ENCODE measurements at places on chromosomes 2 and 18. TPM values are rescaled to one million over a fixed set of nuclear protein-coding genes. Genes with fewer than 3 reads are reported as not detected.
A peak's percentile ranks its signal among the peaks of the same experiment; 100 is the strongest.

The STARD6 gene
- not detected for total RNA-seq

The CDKL4 gene
- total RNA-seq: not detected

The PLEK gene
- total RNA-seq: 4.7 TPM

The ICA1L gene
- 5.1 TPM for total RNA-seq

The SLC23A3 gene
- total RNA-seq: 1.4 TPM

The CD8B2 gene
- total RNA-seq: not detected

The RIT2 gene
- total RNA-seq: not detected

The TMEM163 gene
- 0.38 TPM for total RNA-seq

The ANKRD29 gene
- total RNA-seq: 7.0 TPM

The ACVR1C gene
- total RNA-seq: 0.54 TPM

The CCDC148 gene
- total RNA-seq: 1.0 TPM

The TNS1 gene
- 722 TPM for total RNA-seq

The KLHL14 gene
- not detected for total RNA-seq

The YPEL5 gene
- 61.9 TPM for total RNA-seq

GRCh38 chr2:162221064-162221463, 22.2 kb downstream of the FAP start:
- DNase-seq: peak; percentile 75

GRCh38 chr2:158477202-158477601, 20.4 kb downstream of the PKP4 start:
- DNase-seq: no peak

DNA sequence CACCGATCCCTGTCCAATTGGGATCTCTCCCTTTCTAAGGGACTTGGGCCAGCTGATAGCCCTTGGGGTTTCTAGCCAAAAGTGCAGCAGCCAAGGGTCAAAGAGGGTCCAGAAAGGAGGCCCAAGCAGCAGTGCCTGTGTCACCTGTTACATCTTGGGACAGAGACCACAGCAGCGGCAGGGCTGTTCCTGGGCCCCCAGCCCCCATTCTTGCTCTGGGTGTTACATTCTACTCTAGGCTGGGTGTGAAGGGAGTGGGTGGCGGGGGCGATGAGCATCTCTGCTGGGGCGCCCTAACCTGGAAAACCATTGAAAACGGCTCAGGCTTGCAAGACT, 1.2 kb downstream of the PAX3 start:
- DNase-seq: no peak

- DNase-seq: no peak
These were observed 584.3 kb downstream of the ADCYAP1 start for GRCh38 chr18:1488957-1489356.

GRCh38 chr2:222747526-222748160, 76.2 kb downstream of the MOGAT1 start:
- no peak for DNase-seq

DNA sequence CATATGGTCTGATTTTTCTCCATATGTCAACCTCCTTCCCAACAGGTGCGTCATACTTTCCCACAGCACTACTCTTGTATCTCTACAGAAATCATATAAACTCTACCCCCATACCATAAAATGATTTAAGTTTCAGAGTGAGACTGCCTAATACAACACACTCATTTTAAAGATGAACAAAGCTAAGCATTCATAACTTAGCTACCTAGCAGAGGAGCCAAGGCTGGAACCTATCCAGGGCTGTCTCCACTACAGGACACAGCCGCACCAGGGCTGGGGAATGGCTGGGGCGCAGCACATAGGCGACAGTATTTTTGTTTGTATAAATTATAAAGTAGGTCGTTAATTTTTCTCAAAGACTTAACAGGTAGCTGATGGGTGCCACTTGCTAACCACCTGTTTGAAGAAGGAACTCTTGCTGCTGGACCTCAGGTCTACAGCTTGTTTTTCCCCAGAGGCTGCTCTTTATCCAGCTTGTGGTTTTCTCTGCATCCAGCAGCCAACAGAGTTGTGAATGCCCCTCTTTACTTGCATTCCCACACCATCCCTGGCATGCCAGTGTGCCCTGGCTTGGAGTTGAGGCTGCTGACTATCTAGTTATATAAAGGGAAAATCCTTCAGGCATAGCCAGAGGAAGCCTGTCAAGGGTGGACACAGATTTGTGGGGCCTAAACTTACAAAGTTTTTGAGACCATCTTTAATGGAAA, 62.0 kb downstream of the HNRNPLL start:
- no peak for DNase-seq

- no peak for DNase-seq
These were observed 241.6 kb downstream of the PIK3C3 start for GRCh38 chr18:42196651-42197050.

- DNase-seq: no peak
These were observed 141.3 kb downstream of the L3MBTL4 start for GRCh38 chr18:6273423-6273822.

DNA sequence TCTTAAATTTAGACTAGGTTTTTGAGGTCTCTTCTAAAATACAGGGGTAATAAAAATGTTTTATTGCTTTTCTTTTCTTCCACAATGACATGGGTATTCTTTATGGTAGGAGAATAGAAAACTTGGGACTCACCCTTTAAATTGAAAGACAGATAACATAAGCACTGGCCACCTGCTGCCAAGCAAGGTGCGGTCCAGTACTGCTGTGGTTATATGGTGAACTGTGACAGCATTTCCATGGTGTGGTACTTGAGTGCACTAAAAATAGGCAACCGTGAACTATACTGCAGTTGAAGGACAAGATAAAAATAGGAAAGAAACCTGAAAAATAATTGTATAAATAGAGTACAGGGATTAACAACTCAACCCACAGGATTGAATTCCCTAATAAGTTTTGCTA, 54.4 kb upstream of the GRB14 start:
- peak; percentile 39 for DNase-seq

DNA sequence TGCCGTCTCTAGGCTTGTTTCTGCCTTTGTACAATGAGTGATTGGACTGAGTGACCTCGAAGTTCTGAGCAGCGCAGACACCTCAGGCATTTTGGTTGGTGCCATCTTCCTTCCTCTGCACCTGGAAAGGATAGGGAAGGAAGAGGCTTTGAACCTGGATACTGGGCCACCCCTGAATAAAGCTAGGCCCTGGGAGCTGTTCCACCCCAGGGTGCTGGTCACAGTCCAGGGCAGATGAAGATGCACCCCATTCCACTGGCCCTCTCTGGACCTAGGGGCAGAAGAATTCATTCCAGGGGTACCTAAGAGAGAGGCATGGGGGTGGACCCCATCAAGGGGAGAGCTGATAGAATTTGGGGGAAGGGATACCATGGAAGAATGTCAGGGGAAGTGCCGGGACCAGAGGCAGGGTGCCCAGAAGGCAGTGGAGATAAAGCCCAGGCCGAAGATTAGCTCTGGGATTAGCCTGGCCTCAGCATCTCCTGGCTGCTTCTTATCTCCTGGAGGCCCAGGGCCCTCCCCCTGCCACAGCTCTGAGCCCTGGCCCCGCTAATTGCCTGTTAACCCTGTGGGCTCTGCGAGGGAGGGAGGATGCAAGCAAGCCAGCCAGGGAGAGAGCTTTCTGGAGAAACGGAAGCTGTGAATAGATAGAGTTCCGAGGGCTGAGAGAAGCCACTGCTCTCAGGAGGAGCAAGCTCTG, 11.4 kb downstream of the ASIC4 start:
- DNase-seq: no peak

DNA sequence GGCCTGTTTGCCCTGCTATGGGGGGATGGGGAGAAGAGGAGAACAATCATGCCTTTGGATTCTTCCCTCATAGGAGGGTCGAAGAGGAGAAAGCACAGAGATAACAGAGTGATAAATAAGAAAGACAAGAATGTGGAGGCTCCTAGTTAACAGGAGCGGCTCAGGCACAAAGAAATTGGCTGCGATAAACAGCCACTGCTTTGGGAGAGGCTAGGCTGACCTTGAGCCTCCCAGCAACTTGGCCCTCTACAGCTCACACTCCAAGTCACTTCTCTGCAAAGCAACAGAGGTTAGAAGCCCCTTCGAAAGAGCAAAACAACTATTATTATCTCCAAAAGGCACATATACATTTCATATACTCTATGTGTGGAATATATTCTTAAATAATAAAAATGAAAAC, 69.5 kb downstream of the ZBTB7C start:
- DNase-seq: no peak

DNA sequence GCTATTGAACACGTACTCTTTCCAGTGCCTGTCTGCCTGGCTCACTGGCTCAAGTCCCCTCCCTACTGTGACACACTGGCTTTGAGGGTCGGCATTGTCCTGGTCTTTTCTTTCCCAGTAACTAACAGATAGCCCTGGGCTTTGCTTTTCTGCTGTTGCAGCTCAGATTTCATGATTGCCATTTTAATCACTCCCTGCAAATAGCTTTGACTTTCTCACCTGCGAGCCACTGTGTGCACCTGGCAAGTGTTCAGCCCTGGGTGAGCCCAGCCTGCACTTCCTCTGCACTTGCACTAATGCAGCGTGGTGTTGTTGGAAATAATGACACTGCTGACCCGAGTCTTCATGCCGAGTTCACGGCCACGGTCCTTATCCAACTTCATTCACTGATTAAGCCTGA, 52.9 kb downstream of the DCDC2C start:
- DNase-seq: no peak

GRCh38 chr2:95316466-95317122, 19.4 kb downstream of the KCNIP3 start:
- DNase-seq: no peak

- DNase-seq: peak; percentile 31
These were observed 336.4 kb upstream of the FSHR start for GRCh38 chr2:49490710-49491109.

- DNase-seq: no peak
These were observed 647.5 kb downstream of the ARHGAP15 start for GRCh38 chr2:143776526-143777297.

DNA sequence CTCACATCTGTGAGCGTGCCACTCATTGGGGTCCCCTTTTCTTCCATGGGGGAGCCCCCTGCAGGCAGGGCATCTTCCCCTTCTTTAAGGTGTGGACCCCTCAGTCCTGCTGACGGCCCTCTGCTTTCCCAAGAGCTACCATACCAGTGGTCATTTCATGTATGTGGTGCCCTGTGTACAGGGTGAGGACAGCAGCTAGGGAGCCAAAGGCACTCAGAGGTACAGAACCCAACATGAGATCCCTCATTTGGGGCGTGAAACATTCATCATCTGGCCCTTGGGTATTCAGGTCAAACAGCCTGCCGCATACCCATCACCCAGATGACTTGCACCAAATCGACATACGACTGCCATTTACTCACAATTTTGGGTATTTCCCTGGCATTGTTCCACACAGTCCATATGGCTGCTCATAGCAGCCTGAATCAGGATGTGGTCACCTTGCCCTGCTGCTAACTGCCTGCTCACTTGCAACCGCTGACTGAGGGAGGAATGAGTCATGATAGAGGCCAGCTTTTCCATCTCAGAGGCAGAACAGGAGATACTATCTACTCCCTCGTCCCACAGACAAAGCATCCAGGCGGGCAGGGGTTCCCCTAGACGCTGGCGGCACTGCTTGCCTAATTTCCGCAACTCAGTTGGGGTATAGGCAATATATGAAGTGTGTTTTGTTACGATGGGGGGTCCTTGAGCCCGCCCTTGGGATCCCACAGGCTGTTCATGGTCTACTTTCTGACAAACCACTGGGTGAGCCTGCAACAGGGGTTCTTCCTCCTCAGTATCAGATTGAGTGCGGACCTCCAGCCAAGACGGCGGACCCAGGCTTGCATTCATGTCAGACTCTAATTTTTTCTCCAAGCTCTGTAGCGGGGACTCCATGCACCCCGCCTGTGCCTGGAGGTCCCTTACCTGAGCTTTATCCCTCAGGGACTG, 228.6 kb downstream of the SATB2 start:
- no peak for DNase-seq

GRCh38 chr2:85713836-85714235, 19.7 kb downstream of the GNLY start:
- no peak for DNase-seq

DNA sequence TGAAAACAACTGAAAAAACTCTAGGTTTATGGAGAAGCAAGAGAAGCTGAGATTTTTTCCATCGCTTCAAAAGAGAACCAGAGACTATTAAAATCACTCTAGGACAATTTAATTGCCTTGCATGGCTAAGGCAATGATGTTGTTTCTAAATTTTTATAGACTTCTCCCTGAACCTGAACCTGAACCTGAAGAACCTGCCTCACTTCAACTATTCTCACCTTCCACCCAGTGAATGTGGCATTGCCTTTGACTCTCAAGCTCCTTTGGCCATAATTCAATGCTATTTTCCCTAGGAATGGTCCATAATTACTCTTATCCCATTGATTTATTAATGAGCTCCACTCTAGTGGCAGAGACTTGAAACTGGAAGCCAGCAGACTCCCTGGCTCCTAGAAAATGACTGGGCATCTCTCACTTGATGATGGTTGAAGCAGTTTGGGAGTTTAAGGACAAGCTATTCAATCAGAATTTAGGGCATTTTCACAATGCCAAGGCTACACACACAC, 303.8 kb upstream of the UBE2E3 start:
- no peak for DNase-seq

- peak; percentile 79 for DNase-seq
These were observed at the start of gene CREG2 for GRCh38 chr2:101387151-101387834. TSS of gene CREG2 (minus strand) at chr2:101387503. CDS start at chr2:101387457, 46 bp downstream.

- no peak for DNase-seq
These were observed 101.8 kb downstream of the TPO start for GRCh38 chr2:1515073-1515430.
